ENCODE measurements at places on chromosomes 4 and X.

DNA sequence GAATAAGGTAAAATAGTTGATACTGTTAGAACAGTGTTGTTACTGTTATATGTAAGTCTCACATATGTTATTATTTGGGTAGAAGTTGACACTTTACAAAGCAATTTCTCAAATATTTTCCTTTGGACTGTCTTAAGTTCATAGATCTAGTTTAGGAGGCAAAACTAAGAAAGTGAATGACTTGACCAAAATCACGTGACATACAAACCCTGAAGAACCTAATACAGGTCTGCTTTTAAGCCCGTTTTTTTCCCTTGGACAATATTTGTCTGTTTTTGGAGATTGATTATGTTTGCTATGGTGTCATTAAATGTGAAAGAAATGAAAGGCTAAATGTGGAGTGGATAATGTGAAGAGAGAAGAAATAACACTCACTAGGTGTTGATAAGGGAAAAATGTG, 644.9 kb upstream of the PITX2 start:
- no peak for DNase-seq

DNA sequence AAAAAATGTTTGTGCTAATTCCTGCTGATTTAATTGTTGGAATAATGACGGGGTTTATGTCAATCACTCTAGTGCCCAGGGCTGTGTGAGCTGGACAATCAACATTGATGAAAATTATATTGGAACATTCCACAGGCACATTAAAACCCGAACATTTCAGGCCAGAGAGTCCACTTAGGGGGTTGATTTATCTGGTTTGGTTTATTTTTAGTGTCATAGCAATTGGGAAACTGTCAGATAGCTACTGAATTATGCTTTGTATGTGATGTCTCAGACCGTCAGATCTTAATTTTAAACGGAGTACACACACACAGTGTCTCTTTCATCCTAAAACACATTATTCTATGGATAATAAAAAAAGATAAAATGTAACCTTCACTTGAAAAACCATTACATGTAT, 51.5 kb downstream of the VEGFC start:
- no peak for DNase-seq

DNA sequence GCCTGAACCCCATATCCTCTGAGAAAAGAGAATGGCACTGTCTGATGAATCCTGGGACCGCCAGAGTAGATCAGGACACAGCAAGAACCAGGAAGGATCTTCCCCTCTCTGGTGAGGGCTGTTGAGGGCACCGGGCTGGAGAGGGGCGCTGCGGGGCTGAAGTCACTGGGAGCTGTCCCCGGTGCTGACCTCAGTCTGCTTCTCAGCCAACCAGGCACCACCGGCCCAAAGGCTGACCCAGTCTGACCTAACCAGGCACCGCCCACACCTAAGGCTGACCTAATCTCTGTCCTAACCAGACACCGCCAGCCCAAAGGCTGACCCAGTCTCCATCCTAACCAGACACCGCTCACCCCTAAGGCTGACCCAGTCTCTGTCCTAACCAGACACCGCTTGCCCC, 82.8 kb downstream of the CPZ start:
- DNase-seq: no peak

DNA sequence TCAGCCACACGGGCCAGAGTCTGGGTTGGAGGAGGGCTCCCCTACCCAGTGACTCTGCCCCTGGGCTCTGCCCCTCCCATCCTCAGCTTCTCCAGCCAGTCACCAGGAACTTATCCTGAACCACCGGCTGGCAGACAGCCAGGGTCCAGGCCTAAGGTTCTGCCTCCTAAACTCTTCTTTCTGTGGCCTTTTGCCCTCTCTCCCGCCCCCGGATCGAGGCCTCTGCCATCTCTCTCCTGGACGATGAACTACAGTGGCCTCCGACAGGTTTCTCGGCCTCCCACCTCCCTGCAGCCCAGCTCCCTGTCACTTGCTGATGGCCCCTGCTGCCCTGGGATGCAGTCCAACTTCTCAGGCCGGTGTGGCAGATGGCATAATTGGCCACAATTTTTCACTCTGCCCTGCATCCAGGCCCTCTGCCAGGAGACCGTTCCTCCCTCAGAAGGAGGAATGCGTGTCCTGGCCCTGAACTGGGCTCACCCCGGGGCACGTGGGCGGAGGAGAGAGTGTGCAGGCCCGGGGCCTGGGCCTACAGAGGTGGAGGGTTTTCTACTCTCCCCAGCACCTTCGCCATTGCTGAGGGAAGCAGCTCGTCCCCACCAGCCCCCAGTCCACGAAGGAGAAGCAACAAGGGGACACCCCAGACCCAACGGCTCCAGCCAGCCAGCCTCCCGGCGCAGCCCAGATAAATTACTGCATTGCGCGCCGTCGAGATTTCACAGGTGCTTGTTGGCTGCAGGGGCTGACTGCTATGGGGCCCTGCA, 81.9 kb upstream of the LRPAP1 start:
- no peak for DNase-seq

GRCh38 chr4:72564789-72565188, 4.2 kb downstream of the ADAMTS3 start:
- DNase-seq: no peak
